Activated CD8-positive, alpha-beta memory T cell treated with anti-CD3 and anti-CD28 coated beads for 48 hours (primary cell): ENCODE measurements at places on chromosomes 5 and 9.

- no peak for DNase-seq
Observed at GRCh38 chr5:115461506-115462290, 82.9 kb downstream of the FEM1C start.

GRCh38 chr5:168467755-168468330 lies 18.4 kb upstream of the RARS1 start:
- DNase-seq = no peak

DNA sequence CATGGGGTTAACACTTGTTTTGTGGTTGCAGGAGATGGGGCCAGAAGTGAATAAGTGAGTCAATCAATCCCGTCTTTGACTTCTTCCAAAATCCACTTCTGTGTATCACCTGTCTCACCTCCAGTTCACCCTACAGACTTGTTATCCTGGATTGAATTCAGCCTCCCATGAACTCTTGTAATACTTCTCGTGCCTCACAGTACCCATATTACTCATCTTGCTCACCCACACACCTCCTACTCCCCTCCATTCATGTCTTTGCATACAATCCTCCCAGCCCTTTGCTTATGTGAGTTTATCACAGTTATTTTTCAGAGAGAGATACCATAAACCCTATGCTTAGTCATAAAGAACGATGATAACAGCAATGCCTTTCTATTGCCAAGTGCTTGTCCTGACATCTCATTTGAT lies 52.9 kb upstream of the PAPPA start:
- no peak for DNase-seq

DNA sequence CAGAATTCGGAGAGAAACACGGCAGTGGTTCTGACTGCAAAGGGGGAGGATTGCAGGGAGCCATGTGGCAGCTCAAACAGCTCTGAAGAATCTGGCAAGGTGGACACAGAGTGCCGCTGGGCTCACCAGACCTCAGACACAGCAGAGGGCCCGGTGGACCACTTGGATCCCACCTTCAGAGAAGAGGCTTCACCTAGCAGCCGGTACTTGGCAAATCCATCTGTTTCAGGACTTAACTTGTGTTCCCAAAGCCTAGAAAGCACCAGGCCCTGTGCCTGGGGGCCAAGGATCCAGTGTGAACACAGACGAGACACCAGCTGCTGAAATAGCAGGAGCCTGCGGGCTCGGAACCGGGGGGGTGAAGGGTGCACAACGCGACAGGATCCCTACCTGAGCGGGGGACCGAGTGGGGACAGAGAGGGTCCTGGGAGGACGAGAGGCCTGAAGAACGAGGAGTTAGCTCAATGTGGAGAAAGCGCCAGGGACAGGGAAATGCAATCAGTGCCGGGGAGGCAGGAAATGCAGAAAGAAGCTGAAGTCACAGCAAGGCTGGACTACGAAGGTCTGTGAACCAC lies 44.6 kb downstream of the BTNL9 start:
- DNase-seq = no peak

DNA sequence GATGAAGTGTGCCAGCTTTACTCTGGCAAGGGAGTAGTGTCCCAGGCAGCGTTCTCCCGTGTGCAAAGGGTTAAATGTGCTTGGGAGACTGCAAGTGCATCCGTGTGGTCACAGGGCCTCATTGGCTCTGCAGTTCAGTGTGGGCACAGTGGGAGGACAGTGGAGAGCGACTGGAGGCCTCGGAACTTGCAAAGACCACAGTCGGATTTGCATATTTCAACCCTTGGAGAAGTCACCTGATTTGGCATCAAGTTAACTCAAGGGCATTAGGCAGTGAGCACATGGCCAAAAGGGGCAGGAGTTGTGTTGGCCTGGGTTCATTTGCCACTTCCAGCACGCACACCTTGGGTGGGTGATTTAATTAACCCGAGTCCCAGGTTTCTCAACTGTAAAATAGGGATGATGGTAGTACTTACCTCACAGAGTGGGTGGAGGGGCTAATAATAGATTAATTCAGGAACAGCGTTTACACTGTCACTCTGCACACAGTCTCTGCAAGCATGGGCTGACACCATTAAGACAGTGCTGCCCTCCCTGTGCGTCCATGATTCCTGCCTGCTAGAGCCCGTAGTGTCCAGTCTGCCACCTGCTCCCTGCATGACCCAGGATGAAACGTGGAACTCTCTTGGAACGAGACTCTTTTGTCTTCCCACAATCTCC lies 22.7 kb downstream of the JADE2 start:
- no peak for DNase-seq

GRCh38 chr9:91160181-91160580 lies 201.5 kb downstream of the AUH start:
- no peak for DNase-seq

- DNase-seq = no peak
Observed at GRCh38 chr5:91269198-91269597, 113.9 kb downstream of the ARRDC3 start.

DNA sequence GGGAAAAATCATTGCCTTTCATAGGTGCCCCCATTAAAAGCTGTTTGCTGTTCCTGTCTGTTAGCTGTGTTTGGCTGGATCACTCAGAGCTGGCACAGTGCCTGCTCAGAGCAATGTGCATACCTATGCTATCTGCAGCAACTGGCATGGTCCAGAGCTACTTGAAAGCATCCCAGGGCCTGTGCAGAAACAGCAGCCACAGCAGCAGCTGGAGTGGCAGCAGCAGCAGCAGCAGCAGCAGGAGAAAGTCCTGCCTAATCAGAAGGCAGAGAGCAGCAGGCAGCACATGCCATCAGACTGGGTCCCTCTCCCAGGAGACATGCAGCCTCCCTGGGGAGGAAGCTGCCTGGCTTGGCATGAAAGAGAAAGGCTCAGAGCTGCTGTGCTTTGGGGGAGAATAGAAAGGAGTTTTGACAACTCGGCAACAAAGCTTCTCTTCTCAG lies 243.8 kb upstream of the WWC1 start:
- no peak for DNase-seq

GRCh38 chr5:33311893-33312292 lies 128.9 kb upstream of the TARS1 start:
- DNase-seq = no peak

GRCh38 chr5:113017881-113018635 lies 41.5 kb downstream of the DCP2 start:
- DNase-seq = no peak

DNA sequence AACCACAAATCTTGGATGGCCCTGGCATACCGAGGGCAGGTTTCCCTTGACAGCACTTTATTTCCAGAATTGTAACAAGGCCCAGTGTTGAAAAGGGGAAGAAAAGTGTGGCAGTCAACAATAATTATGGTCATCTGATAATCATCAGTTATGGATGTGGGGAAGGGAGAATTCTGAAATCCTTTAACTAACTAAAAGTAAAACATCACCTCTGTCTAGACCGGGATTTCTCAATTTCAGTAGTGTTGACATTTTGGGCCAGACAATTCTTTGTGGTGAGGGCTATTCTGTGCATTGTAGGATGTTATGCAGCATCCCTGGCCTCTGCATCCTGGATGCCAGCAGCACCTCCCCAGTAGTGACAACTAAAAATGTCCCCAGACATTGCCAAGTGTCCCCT lies 140.4 kb downstream of the PSAT1 start:
- DNase-seq = no peak

DNA sequence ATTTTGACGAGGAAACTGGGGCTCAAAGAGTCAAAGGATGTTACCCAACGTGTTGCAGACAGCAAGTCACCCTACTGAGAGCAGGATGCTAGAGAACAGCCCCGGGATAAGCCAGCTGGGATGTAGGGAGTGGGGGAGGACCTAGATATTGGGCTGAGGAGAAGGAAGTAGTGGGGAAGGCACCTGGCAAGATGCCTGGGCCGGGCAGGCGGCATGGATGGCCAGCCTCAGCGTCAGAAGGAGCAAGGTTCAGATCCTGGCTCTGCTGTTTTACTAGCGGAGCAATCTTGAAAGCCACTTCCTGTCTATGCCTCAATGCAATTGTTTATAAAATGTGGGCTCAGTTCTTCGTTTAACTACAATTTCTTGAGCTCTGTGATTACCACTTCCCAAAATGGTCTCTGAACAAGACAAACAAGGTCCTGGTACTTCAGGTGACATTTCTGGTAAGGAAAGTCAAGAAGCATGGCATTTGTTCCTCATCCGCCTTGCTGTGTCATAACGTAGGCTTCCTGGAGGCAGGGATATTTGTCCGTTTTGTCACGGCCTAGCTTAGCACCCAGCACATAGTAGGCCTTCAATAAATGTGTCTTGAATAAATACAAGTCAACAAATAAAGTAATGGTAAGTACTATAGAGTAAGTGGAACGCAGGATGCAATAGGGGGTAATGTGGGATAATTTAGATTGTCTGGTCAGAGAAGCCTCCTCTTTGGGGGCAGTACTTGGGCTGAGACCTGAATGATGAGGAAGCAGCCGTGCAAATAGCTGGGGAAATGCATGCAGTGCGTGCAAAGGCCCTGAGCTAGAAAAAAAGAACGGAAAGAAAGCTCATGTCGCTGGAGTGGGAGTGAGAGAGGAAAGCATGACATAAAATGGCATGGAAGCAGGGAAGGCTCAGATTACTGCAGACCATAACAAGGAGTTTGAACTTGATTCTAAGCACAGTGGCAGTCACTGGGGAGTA lies 70.5 kb downstream of the SMIM23 start:
- no peak for DNase-seq

- DNase-seq = no peak
Observed at GRCh38 chr9:124858330-124859046, 3.3 kb downstream of the RPL35 start.

DNA sequence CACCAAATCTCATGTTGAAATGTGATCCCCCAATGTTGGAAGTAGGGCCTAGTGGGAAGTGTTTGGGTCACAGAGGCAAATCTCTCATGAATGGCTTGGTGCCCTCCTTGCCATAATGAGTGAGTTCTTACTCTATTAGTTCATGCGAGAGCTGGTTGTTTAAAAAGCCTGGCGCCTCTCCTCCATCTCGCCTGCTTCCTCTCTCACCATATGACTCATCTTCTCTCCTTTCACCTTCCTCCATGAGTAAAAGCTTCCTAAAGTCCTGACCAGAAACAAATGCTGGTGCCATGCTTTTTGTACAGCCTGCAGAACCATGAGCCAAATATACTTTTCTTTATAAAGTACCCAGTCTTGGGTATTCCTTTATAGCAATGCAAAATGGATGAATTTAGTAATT lies 20.9 kb upstream of the ARHGAP26 start:
- no peak for DNase-seq

- DNase-seq = no peak
Observed at GRCh38 chr5:33337637-33337992, 103.2 kb upstream of the TARS1 start.

DNA sequence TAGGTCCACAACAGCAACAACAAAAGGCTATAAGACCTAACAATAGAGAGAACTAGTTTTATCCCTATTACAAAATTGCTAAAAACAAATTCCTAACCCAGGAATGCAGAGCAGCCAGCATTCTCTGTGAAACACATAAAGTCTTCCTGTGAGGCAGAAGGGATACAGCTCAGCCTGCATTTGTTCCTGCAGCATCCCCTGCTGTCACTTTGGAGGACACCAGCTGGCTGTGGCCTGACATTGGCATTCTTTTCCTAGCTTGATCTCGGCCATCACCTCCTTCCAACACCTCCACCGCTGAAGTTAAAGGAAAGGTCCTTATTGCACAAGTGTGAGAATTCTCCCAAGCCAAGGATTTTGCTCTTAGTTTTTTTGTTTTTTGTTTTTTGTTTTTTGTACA lies 186.1 kb downstream of the SNCAIP start:
- no peak for DNase-seq

DNA sequence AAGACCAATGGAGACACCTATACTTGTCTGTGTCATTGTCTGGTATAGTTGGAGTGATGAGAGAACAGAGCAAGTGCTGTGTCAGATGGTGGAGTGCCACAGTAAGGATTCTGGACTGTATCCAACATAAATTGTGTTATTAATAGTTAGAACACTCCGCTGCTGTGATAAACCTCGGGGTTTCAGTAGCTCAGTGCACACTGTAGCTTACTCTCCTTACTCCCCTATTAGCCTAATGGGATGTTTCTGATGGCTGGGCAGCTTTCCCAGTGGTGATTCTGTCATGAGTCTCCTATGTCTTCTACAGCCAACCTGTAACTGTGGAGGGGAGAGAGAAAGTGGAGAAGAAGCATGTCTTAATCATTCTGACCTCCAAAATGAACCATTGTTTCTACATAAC lies 127.6 kb upstream of the PTCH1 start:
- DNase-seq = no peak

DNA sequence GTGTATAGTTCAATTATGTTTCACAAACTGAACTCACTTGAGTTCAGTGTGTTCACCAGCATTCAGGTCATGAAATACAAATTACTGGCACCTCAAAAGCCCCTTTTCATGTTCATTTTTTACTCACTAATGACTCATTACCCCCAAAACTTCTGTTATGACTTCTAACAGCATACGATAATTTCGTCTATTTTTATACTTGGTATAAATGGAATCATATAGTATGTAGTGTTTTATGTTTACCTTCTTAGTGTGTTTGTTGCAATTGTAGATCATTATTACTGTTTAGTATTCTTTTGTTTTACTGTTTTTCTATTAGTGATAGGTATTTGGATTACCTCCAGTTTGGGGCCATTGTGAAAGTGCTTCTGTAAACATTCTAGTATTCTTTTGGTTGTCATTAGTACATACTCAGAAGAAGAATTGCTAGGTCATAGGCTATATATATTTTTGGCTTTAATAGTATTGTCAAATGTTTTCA lies 33.4 kb downstream of the DDX4 start:
- DNase-seq = no peak
